ENCODE measurements at places on chromosomes 11 and 22. TPM values are rescaled to one million over a fixed set of nuclear protein-coding genes. Genes with fewer than 3 reads are reported as not detected.

ETS1 gene
- total RNA-seq = 46.3 TPM

CD3D gene
- not detected for total RNA-seq

OR52K2 gene
- total RNA-seq = not detected

OR8K3 gene
- not detected for total RNA-seq

RAG1 gene
- 1.2 TPM for total RNA-seq

CBLIF gene
- not detected for total RNA-seq

OR8D1 gene
- total RNA-seq = under 0.01 TPM

ESRRA gene
- 35.4 TPM for total RNA-seq

KRTAP5-9 gene
- total RNA-seq = not detected

SLC15A3 gene
- 9.2 TPM for total RNA-seq

IGSF9B gene
- not detected for total RNA-seq

DCDC1 gene
- 0.08 TPM for total RNA-seq

ZNF215 gene
- 0.80 TPM for total RNA-seq

SLC5A12 gene
- not detected for total RNA-seq

KRTAP5-7 gene
- not detected for total RNA-seq

FAM111B gene
- total RNA-seq = 5.6 TPM

OR8A1 gene
- not detected for total RNA-seq

PLCB3 gene
- 22.6 TPM for total RNA-seq

XKR3 gene
- total RNA-seq = not detected

CTSF gene
- total RNA-seq = 20.9 TPM

UBQLNL gene
- 0.13 TPM for total RNA-seq

C11orf42 gene
- not detected for total RNA-seq

MS4A4A gene
- 10.5 TPM for total RNA-seq

DERL3 gene
- total RNA-seq = not detected

OR5D16 gene
- not detected for total RNA-seq

FAM227A gene
- 0.48 TPM for total RNA-seq

P4HA3 gene
- 95.3 TPM for total RNA-seq

DNAJC24 gene
- 5.8 TPM for total RNA-seq

LRRN4CL gene
- 2.1 TPM for total RNA-seq

IL18BP gene
- total RNA-seq = 0.65 TPM

RBMXL2 gene
- total RNA-seq = not detected

PHOX2A gene
- not detected for total RNA-seq

CAPN5 gene
- 11.6 TPM for total RNA-seq

ABTB2 gene
- 7.8 TPM for total RNA-seq

ZP1 gene
- 1.6 TPM for total RNA-seq

MIAT gene
- 0.39 TPM for total RNA-seq

MYO7A gene
- not detected for total RNA-seq

FBLN1 gene
- total RNA-seq = 113 TPM

PGA5 gene
- total RNA-seq = not detected

OR51A7 gene
- not detected for total RNA-seq

FAM181B gene
- under 0.01 TPM for total RNA-seq

ANGPTL5 gene
- not detected for total RNA-seq

KCNQ1 gene
- total RNA-seq = not detected

SCGB2A2 gene
- total RNA-seq = not detected

SLCO2B1 gene
- total RNA-seq = not detected

CLDN5 gene
- 11.2 TPM for total RNA-seq

HEPN1 gene
- total RNA-seq = not detected

C11orf65 gene
- total RNA-seq = 1.0 TPM

SNRPD3 gene
- 125 TPM for total RNA-seq
